ENCODE measurements at places on chromosomes 4 and X.

DNA sequence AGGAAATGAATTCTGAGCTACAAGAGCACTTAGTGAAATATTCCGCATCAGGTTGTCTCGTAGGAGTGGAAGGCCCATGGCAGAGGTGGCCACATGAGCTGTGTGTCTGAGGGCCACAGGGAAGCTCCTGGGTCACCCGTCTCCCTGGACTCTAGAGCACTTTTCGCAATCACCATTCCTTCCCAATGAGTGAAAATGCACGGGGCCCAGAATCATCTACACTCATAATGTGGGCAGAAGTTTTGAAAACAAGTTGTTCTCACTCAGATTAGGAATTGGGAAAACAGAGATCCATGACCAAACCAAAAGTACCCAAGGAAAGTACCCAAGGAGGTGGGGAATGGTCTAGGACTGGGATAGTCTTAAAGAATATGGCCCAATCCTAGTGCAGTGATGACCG lies 94.4 kb downstream of the SCD5 start:
- no peak for DNase-seq

DNA sequence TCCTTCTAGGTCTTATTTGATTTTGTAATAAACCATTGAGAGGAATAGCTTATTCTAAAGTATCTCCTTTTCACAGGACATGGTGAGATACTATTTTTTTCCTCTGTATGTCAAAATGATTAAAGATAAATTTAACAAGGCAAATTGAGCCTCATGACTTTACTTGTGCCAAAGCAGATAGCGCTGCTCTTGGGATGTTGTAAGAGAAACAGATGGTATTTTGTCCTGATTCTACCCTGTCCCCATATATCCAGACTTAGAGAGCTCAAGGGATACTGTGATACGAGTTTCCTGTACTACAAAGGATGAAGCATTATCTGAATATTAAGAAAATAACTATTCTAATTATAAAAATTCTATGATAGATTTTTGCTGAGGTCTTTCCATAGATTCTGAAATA lies 34.0 kb downstream of the EMCN start:
- no peak for DNase-seq

DNA sequence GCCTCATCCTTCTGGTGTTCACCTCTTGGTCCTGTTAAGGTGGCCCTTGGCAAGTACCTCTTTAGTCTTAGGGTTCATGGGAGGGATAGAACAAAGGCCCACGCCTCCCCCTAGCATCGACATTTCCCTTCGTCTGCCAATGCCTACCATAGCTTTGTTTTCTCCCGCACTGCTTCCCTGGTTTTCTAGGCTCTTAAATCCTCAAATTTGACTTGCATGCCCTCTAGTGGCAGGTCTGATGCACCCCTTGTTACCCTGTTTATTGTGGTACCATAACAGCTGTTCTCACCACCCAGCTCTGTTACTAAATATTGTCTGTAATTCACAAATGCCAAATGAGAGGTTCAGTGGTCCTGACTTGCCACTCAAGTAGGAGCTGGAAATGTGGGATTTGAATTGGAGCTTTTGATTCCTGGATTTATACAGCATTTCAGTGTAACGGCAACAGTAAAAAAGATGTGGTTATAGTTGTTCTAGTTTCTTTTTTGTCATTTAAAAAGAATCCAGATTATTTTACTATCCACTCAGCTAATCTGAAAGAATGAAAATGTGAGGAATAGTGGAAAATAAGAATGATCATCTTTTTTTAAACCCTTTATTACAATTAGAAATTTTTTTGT lies 100.1 kb downstream of the REPS2 start:
- peak; percentile 70 for DNase-seq

DNA sequence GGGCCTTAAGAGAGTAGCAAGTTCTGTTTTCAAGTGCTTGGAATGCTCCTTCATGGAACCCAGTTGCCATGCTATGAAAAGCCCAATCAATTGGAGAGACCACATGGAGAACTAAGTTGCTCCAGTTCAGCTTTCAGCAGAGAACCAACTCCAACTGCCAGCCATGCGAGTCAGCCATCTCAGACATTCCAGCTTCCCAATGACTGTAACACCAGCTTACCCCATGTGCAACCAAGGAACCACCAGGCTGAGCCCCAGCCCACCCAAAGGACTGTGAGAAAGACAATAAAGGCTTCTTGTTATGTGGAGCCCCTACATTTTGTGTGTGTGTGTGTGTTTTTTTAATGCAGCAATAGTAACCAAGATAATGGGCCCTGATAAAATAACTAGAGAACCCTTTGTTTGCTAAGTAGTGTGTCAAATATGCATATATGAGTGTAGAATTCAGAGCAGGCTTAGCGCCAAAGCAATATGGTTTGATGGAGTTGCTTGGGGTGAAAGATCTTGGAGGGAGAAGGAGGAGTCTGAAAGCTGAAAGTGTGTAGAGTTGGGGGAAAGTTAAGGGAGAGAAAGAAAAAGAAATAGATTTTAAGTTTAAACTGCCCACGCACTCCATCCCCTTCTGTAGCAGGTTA lies 35.0 kb upstream of the CCKAR start:
- DNase-seq: peak; percentile 85

DNA sequence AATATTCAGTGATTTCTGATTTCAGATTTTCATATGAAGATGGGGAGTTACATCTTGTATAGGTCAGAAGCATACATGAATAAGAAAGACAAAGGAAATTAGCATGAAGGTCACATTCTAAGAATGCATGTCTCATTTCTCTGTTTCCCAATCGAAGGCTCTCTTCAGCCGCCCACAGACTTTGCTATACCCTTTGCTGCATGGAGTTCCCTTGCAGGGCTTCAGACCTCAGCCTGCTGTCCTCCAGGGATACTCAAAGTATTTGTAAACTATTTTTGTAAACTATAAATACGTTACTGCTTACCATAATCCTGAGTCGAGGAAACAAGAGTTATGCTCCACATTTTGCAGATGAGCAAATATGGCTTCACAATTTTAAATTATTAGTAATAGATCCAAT lies 738.4 kb downstream of the PCDH18 start:
- DNase-seq: no peak

DNA sequence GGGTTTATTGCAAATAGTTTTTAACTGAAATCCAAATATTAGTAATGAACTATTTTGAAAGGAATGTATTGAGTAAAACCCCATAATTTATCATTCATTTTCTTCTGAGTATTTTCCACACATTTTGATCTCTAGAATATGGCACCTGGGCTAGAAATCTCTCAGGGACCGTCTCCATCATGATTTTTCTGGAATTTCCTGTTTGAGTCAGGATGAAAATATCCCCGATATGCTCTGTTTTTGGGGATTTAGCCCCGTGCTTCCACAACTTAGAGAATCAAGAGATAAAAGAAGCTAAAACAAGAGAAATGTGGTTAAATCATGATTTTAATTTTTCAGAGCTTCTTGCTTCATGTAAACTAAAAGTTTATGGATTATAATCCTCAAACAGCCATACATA lies 114.2 kb downstream of the SPCS3 start:
- peak; percentile 75 for DNase-seq

DNA sequence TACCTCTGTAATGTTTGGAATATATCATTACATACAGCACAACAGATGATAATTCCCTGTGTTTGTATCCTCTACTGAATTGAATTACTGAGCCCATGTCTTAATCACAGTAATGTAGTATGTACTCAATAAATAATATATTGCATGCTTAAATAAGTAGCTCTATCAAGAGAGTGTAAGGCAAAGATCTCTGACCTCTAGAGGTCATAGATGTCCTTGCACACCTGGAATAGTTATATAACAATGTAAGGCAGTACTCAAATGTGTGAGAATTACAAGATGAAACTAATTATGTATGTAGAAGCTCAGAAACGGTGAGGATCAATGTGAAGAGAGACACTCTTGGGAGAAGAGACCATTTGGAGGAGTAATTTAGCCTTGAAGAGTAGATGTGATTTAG lies 14.3 kb upstream of the GCNA start:
- no peak for DNase-seq

DNA sequence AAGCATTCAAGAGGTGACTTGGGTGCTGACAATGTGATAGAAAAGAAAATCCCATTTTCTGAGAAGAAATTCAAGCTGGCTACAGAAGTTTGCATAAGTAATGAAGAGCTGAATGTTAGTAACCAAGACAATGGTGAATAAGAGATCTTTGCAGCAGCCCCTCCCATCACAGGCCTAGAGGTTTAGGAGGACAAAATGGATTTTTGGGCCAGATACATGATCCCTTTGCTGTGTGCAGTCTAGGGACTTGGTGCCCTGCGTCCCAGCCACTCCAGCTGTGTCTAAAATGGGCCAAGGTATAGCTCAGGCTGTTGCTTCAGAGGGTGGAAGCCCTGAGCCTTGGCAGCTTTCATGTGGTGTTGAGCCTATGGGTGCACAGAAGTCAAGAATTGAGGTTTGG lies 107.0 kb upstream of the EPHA5 start:
- no peak for DNase-seq

DNA sequence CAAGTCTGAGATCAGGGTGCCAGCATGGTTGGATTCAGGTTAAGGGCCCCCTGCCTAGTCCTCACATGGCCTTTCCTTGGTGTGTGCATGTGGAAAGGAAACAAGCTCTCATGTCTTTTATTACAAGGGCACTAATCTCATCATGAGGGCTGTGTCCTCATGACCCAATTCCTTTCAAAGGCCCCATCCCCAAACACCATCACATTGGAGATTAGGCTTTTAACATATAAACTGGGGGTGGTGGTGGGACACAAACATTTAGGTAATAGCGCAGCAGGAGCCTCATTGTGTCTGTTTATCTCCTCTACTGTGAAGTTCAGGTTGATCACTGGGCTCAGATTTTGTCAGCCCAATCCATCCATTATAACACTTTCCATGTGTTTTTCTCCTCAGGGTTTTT lies 41.0 kb downstream of the BEX3 start:
- no peak for DNase-seq

GRCh38 chrX:44173219-44173618 lies 170.3 kb downstream of the EFHC2 start:
- DNase-seq: peak; percentile 0

- DNase-seq: peak; percentile 34
These were observed 568.8 kb downstream of the STIM2 start for GRCh38 chr4:27429364-27429871.
